Endothelial cell of umbilical vein (primary cell): ENCODE measurements at places on chromosomes 7 and 10. TPM values are rescaled to one million over a fixed set of nuclear protein-coding genes. Genes with fewer than 3 reads are reported as not detected.

Gene TRIM74
- 0.58 TPM in 1 of 2 replicates, not detected in the other for total RNA-seq

Gene BICC1
- total RNA-seq: 0.29 and 0.32 TPM in 2 replicates

Gene EGFR
- 4.1 and 5.0 TPM in 2 replicates for total RNA-seq

Gene COBL
- 0.07 and 0.11 TPM in 2 replicates for total RNA-seq

Gene CDC14C
- total RNA-seq: not detected in 2 replicates

Gene ZMYND11
- 50.9 and 56.0 TPM in 2 replicates for total RNA-seq

DNA sequence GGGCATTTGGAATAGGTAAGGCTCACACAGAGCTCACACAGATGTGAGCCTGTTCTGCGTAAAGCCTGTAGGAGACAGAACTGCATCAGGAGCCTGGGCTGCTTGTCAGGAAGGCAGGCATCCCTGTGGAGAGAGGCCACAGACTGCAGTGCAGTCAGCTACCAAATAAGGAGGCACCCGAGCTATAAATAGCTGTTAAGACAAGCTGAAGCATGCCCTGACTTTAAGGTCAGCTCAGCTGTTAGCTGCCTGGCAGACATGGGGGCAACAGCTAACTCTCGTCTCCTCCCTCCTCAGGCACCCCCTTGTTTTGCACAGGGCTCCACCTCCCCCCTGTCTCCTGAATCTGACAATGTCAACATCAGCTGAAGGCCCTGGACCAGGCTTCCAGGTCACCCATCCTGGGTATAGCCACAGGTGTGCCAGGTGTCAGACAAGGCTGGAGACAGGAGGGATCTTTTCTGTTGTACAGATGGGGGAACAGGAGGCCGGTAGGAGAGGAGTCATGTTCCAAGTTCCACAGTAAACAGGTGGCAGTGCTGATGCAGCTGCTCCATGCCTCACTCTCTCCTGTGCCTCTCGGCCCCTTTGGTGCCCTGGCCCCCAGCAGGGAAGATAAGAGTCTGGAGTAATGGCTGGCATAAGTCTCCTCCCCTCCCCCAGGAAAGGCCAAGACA is 27.6 kb upstream of the MKRN1 start:
- H3K4me1 ChIP-seq: no peaks in the 10 kb centered on the region
- H3K27me3 ChIP-seq: no peaks in the 10 kb centered on the region
- no peaks in the 10 kb centered on the region for H3K36me3 ChIP-seq

- H3K4me1 ChIP-seq: peaks cover 3% of the 10 kb centered on the region
- no peak overlapping the region for H3K4me3 ChIP-seq
- DNase-seq: peak; percentile 68
- peaks cover 9% of the 10 kb centered on the region for H3K27me3 ChIP-seq
Observed at GRCh38 chr7:43454936-43455518, 127.9 kb upstream of the STK17A start.

DNA sequence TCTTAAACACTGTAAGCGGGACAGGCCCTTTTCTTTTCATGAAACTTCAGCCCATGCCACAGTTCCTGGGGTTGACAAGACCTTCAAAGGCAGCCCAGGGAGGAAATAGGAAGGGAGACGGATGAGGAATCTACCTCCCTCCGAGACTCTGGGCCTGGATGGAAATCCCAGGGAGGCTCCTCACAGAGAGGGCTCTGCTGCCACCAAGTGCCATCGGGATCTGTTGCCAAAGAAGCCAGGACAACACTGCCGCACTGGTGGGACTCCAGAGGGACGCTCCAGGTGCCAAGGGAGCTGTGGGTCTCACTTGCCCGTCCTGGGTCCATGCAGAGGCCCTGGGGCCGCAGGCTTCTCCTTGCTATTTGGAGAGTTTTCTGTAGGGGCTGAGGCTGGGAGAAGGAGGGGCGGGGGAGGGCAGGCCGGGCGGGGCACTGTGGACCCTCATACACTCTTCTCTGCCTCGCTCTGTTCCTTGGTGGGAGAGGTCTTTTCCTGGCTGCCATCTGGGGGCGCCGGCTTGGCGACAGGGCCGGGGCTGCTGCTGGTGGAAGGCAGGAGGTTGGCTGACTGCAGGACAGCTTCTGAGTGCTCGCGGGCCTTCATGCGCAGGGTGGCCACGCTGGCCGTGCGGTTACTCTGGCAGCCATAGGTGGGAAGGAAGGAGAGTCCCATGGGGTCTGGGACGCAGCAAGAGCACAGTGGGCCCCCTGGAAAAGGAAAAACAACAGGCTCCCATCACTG is 30.0 kb downstream of the DRGX start:
- peaks cover 7% of the 10 kb centered on the region for H3K4me1 ChIP-seq
- no peak overlapping the region for H3K4me3 ChIP-seq
- no peak overlapping the region for H3K27ac ChIP-seq
- H3K27me3 ChIP-seq: no peaks in the 10 kb centered on the region

DNA sequence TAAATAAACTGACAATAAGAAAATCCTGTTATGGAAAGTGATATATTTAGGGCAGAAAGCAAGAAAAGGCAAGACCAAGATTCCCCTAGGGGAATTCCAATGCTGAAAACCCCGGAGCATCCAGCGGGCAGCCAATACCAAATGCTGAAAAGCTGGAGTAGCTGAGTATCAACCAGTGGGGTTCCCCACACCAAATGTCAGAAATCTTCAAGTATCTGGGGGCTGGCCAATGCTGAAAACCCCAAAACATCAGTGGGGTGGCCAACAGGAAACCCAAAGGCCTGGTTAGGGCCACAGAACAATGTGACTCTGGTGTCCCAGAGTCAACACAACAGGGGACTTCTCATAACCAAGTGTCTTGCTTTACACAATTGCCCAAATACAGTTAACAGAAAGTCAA is 271.8 kb upstream of the CACNA2D1 start:
- H3K27ac ChIP-seq: no peak overlapping the region
- H3K36me3 ChIP-seq: no peaks in the 10 kb centered on the region
- H3K4me3 ChIP-seq: no peak overlapping the region
- no peaks in the 10 kb centered on the region for H3K4me1 ChIP-seq
- no peak for DNase-seq

DNA sequence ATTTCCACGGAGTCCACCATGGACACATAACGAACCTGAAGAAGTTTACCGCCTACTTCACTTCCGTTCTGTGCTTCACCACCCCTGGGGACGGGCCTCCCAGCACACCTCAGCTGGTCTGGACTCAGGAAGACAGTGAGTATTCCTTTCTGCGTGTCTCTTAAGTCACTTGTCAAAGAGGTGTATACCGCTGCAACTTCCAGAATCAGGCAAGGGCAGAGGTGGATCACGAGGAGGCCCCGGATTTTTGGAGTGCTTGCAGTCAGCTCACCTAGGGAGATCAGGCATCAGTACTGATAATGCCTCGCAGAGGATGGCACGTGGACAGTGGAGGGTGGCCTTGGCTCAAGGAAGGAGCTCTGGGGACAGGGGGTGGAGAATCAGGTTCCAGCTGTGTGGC is 630.4 kb upstream of the FOXK1 start:
- H3K27ac ChIP-seq: no peak overlapping the region
- H3K27me3 ChIP-seq: no peaks in the 10 kb centered on the region
- H3K36me3 ChIP-seq: no peaks in the 10 kb centered on the region

DNA sequence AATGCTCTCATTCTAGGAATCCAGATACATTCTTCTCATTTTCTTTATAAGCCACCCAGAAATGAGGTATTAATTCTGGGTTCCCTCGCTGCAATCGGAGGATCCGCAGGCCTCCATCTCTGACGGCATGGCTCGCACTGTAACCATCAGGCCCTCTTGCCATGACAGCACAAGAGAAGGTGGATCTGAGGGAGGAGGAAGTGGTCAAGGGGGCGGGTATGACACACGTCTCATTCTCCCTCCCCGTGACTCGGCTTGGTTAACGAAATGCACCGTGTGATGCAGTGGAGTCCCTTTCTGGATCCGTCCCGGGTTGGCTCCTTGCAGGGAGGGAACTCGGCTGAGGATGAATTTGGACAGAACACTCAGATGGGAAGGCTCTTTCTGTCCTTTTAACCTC is 280.2 kb downstream of the TCERG1L start:
- no peak for DNase-seq

GRCh38 chr7:106862317-106863089 is 2.6 kb upstream of the PIK3CG start:
- no peaks in the 10 kb centered on the region for H3K27me3 ChIP-seq
- H3K27ac ChIP-seq: no peak overlapping the region
- no peak for DNase-seq
- H3K36me3 ChIP-seq: no peaks in the 10 kb centered on the region

DNA sequence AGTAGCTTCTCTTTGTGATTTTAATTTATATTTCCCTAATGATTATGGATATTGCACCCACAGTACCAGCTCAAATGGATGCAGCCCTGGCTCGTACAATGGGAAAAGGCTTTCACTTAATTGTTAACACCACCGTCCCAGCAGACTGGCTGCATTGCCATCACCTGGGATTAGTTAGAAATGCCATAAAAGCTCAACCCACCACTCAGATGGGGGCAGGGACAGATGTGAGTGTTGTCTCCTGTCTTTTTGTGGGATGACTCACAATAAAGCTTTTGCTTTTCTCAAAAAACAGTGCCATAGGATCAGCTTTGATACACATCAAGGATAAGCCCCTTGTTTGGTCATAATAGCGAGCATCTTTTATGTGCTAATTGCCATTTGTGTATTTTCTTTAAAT is 729.1 kb downstream of the TNS3 start:
- DNase-seq: no peak
- no peak overlapping the region for H3K4me3 ChIP-seq
- H3K27me3 ChIP-seq: no peaks in the 10 kb centered on the region
- peaks cover 4% of the 10 kb centered on the region for H3K4me1 ChIP-seq
- H3K27ac ChIP-seq: no peak overlapping the region
- no peaks in the 10 kb centered on the region for H3K36me3 ChIP-seq

GRCh38 chr10:100433253-100434240 is 29.3 kb upstream of the WNT8B start:
- no peaks in the 10 kb centered on the region for H3K4me1 ChIP-seq
- DNase-seq: peak; percentile 93
- no peaks in the 10 kb centered on the region for H3K36me3 ChIP-seq
- H3K27ac ChIP-seq: no peak overlapping the region
- no peak overlapping the region for H3K4me3 ChIP-seq

- no peaks in the 10 kb centered on the region for H3K36me3 ChIP-seq
- H3K4me3 ChIP-seq: no peak overlapping the region
- no peak overlapping the region for H3K27ac ChIP-seq
- H3K4me1 ChIP-seq: peaks cover 20% of the 10 kb centered on the region
- H3K27me3 ChIP-seq: no peaks in the 10 kb centered on the region
Observed at GRCh38 chr10:7944215-7944480, 110.3 kb upstream of the GATA3 start.

- no peaks in the 10 kb centered on the region for H3K4me1 ChIP-seq
- no peaks in the 10 kb centered on the region for H3K27me3 ChIP-seq
- H3K27ac ChIP-seq: no peak overlapping the region
- H3K36me3 ChIP-seq: no peaks in the 10 kb centered on the region
- peak; percentile 25 for DNase-seq
- no peak overlapping the region for H3K4me3 ChIP-seq
Observed at GRCh38 chr10:50552771-50553535, 70.8 kb downstream of the SGMS1 start.

GRCh38 chr7:19091550-19092200 is 25.8 kb downstream of the TWIST1 start:
- H3K27ac ChIP-seq: no peak overlapping the region
- no peaks in the 10 kb centered on the region for H3K4me1 ChIP-seq
- no peak overlapping the region for H3K4me3 ChIP-seq
- H3K27me3 ChIP-seq: peaks cover 3% of the 10 kb centered on the region
- no peak for DNase-seq

DNA sequence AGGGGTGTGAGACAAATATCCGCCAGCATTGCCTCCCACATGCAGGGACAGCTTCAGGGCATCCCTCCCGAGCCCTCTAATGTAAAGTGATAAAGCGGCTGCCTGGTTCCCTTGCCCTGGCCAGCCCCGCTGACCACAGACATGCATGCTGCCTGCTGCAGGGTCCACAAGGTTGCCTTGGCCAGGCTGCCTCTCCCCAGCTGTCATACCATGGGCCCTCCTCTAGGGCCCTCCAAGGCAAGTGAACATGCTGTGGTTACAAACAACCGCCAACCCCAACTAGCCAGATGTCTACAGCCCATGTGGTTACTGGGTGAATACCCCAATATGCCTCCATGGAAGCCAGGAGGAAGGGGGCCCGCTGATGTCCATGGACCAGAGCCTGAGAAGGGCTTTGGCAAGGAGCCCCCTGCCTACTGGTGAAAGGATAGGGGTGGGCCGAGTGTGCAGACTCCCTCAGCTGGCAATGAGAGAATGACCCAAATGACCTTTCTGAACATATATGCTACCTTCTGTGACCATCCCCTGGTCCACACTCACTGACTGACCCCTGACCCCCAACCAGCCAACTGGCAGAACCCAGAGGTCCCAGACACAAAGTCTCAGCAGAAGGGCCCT is 37.4 kb downstream of the GRID1 start:
- H3K27ac ChIP-seq: no peak overlapping the region
- no peak overlapping the region for H3K4me3 ChIP-seq
- no peaks in the 10 kb centered on the region for H3K4me1 ChIP-seq
- no peak for DNase-seq

GRCh38 chr7:85940798-85941197 is 702.9 kb upstream of the GRM3 start:
- no peaks in the 10 kb centered on the region for H3K27me3 ChIP-seq
- no peaks in the 10 kb centered on the region for H3K4me1 ChIP-seq
- DNase-seq: no peak
- no peaks in the 10 kb centered on the region for H3K36me3 ChIP-seq
- no peak overlapping the region for H3K27ac ChIP-seq

- no peak for DNase-seq
- no peak overlapping the region for H3K4me3 ChIP-seq
- H3K27ac ChIP-seq: no peak overlapping the region
- no peaks in the 10 kb centered on the region for H3K36me3 ChIP-seq
- H3K27me3 ChIP-seq: no peaks in the 10 kb centered on the region
Observed at GRCh38 chr10:27959093-27959715, 39.7 kb downstream of the ODAD2 start.

DNA sequence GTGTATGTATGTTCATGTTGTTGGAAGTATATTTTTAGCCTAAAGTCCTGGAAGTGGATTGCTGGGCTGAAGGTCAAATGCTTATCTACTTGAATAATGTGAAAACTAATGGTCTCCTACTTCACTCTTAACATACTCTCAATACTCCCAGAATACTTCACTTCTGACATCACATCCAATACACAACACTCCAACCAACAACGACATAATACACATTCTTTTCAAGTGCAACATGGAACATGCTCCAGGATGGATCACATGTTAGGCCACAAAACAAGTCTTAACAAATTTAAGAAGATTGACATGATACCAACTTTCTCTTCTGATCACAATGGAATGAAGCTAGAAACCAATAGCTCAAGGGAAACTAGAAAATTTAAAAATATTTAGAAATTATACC is 126.9 kb upstream of the ADCY1 start:
- H3K4me3 ChIP-seq: no peak overlapping the region
- no peaks in the 10 kb centered on the region for H3K36me3 ChIP-seq
- no peak overlapping the region for H3K27ac ChIP-seq

DNA sequence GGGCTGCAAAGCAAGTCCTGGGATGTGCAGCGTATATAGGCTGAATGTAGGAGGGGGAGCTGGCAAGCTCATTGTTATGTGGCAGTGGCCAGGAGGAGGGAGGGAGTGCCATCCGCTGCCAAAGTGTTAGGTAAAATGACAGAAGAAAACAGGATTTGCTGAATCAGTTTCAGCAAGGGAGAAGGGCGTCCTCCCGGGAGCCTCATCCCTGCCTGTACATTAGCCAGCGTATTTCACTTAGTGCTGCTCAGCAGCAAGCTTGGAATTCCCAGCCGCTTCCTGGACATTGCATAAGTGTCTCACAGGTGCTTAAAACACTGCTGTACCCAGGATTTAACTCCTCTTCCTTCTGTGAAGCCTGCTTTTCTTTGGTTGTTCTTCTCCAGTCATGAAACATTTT is 2.5 kb downstream of the NIPSNAP2 start:
- no peaks in the 10 kb centered on the region for H3K4me1 ChIP-seq
- no peak overlapping the region for H3K27ac ChIP-seq
- DNase-seq: no peak
- H3K36me3 ChIP-seq: peaks cover 3% of the 10 kb centered on the region
- no peak overlapping the region for H3K4me3 ChIP-seq
